Glutamatergic neuron (in vitro differentiated cells): ENCODE measurements at places on chromosomes 6 and 20. TPM values are rescaled to one million over a fixed set of nuclear protein-coding genes. Genes with fewer than 3 reads are reported as not detected.

DNA sequence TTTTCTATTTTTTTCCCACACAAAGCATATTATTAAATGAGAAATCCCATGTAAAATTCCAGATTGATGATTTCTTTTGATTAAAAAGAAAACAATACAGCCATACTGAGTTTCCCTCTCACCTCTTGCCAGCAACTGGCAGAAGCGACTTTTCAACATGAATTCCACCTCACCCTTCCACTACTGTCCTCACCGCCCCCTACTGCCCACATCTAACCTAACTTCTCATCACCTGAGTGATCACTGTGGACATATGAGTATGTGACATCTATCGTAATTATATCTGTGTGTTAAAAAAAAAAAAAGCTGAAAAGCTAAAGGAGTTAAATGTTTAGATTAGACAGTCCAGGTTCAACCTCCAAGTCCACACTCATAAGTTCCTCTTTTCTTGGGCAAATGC, 528.6 kb downstream of the PRKN start:
- no peaks in the 10 kb centered on the region for H3K4me1 ChIP-seq
- no peak for DNase-seq
- H3K27ac ChIP-seq, result no peak overlapping the region
- H3K36me3 ChIP-seq, result no peaks in the 10 kb centered on the region

Gene FOXF2
- 0.71 TPM for total RNA-seq

Gene GNRH2
- total RNA-seq, result 1.2 TPM

GRCh38 chr20:6439737-6440442, 317.1 kb upstream of the FERMT1 start:
- no peaks in the 10 kb centered on the region for H3K4me1 ChIP-seq
- no peaks in the 10 kb centered on the region for H3K27me3 ChIP-seq
- no peak for DNase-seq
- H3K27ac ChIP-seq, result no peak overlapping the region
- H3K36me3 ChIP-seq, result no peaks in the 10 kb centered on the region

Gene SCRT2
- 28.0 TPM for total RNA-seq

Gene ARMH2
- total RNA-seq, result 0.54 TPM

Gene RIMS1
- 12.3 TPM for total RNA-seq

- H3K27ac ChIP-seq, result no peak overlapping the region
- peaks cover 12% of the 10 kb centered on the region for H3K36me3 ChIP-seq
- no peaks in the 10 kb centered on the region for H3K27me3 ChIP-seq
- H3K4me3 ChIP-seq, result no peak overlapping the region
Observed at GRCh38 chr6:117514655-117515054, 32.2 kb downstream of the DCBLD1 start.

Gene TMEM170B
- total RNA-seq, result 11.0 TPM

- peaks cover 3% of the 10 kb centered on the region for H3K27me3 ChIP-seq
- H3K27ac ChIP-seq, result peak overlapping the region; percentile 29
- H3K36me3 ChIP-seq, result no peaks in the 10 kb centered on the region
- peak; percentile 52 for DNase-seq
- no peak overlapping the region for H3K4me3 ChIP-seq
- peaks cover 38% of the 10 kb centered on the region for H3K4me1 ChIP-seq
Observed at GRCh38 chr20:16517946-16518783, 55.1 kb downstream of the KIF16B start.

Gene ENTPD6
- 191 TPM for total RNA-seq

- H3K36me3 ChIP-seq, result peaks cover 16% of the 10 kb centered on the region
- H3K4me3 ChIP-seq, result peak overlapping the region; percentile 90
- H3K27me3 ChIP-seq, result peaks cover 46% of the 10 kb centered on the region
- H3K27ac ChIP-seq, result peak overlapping the region; percentile 98
- DNase-seq, result peak; percentile 81
- peaks cover 37% of the 10 kb centered on the region for H3K4me1 ChIP-seq
Observed at GRCh38 chr6:30720738-30721197, 616 bp downstream of the TUBB start.

DNA sequence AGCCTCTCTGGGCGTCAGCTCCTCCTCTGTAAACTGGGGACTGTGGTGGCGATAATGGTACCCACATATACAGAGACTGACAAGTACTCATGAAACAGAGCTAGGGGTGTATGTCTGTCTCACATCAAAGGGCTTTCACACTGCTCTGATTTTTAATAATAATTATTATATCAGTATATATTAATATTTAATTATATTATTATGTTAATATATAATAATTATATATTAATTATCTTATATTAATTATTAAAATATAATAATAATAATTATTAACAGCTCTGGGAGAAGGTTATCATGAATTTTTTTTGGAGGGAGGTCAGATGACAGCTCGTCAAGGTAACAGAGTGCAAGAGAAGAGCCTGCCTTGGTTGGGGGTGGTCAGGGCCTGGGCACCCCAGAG, 173.6 kb downstream of the NRN1 start:
- no peak overlapping the region for H3K4me3 ChIP-seq
- peaks cover 25% of the 10 kb centered on the region for H3K4me1 ChIP-seq
- peaks cover 3% of the 10 kb centered on the region for H3K27me3 ChIP-seq

GRCh38 chr6:3731700-3732099, 19.8 kb downstream of the PXDC1 start:
- no peak overlapping the region for H3K4me3 ChIP-seq
- peaks cover 24% of the 10 kb centered on the region for H3K4me1 ChIP-seq
- H3K27me3 ChIP-seq, result peaks cover 4% of the 10 kb centered on the region
- H3K27ac ChIP-seq, result peak overlapping the region; percentile 77
- no peak for DNase-seq
- H3K36me3 ChIP-seq, result peaks cover 36% of the 10 kb centered on the region

Gene RNF39
- total RNA-seq, result not detected

DNA sequence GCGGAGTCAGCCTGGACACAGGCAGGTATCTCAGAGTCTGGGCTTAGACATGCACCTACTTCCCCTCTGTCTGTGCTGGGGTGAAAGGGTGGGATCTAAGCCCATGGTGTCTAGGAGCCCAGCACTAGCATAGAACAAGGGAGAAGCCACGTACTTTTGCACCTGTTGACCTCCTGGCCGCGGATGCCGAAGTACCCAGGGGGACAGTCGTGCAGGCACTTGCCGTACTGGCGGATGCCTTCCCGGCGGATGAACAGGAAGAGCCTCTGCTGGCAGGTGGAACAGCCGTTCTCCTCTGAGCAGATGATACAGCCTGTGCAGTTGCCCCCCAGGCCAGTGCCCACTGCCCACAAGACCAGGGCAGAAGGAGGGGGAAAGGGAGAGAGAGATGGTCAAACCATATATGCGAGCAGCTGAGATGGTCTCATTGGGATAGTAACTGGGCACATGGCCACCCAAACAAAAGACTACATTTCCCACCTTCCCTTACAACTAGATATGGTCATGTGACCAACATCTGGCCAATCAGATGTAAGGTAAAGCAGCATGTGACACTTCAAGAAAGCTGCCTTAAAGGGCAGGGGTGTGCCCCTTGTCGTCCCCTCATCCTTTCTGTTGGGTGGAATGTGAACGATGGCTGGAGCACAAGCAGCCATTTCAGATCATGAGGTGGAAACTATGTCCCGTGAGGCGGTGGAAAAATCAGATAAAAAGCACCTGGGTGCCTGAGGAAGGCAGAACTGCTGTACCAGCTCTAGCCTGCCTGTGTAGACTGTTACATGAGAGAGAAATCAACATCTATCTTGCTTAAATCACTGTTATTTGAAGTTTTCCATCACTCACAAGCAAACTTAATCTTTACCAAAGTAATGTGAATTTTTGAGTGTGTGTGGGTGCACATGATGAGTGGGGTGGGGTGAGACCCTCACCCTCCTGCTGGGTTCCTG, 34.0 kb downstream of the RSPO4 start:
- H3K36me3 ChIP-seq, result no peaks in the 10 kb centered on the region
- H3K4me3 ChIP-seq, result no peak overlapping the region
- H3K4me1 ChIP-seq, result peaks cover 18% of the 10 kb centered on the region
- no peak for DNase-seq

DNA sequence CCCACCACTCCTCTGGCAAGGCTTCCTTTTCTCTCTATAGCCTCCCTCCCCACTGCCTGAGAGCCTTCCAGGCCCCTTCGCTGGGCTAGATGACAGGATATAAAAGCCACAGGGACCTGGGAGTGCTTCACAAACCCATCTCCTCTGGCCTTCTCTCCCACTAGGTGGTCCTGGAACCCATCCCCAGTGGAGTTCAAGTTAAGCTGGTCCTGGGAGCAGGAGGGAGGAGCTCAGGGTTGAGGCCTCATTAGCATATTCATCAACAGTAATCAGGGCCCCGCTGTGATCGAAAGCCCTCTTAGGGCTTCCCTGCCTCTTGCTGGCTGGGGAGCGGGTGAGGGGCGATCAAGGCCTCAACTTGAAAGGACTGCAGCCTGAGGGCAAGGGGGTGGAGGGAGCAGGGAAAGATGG, 9.1 kb downstream of the EBF4 start:
- no peak overlapping the region for H3K4me3 ChIP-seq
- no peak for DNase-seq
- H3K36me3 ChIP-seq, result no peaks in the 10 kb centered on the region
- peaks cover 8% of the 10 kb centered on the region for H3K27me3 ChIP-seq
- no peak overlapping the region for H3K27ac ChIP-seq

- H3K36me3 ChIP-seq, result peaks cover 24% of the 10 kb centered on the region
- no peak overlapping the region for H3K27ac ChIP-seq
- peaks cover 11% of the 10 kb centered on the region for H3K27me3 ChIP-seq
- H3K4me1 ChIP-seq, result peaks cover 9% of the 10 kb centered on the region
- no peak for DNase-seq
Observed at GRCh38 chr20:48695255-48695654, 132.5 kb downstream of the PREX1 start.

- DNase-seq, result no peak
- no peak overlapping the region for H3K4me3 ChIP-seq
- peaks cover 8% of the 10 kb centered on the region for H3K27me3 ChIP-seq
- no peak overlapping the region for H3K27ac ChIP-seq
Observed at GRCh38 chr20:61718361-61719005, 347.2 kb downstream of the TAF4 start.

Gene L3MBTL3
- total RNA-seq, result 22.8 TPM

Gene CD109
- 0.49 TPM for total RNA-seq

Gene AFG1L
- 9.4 TPM for total RNA-seq

DNA sequence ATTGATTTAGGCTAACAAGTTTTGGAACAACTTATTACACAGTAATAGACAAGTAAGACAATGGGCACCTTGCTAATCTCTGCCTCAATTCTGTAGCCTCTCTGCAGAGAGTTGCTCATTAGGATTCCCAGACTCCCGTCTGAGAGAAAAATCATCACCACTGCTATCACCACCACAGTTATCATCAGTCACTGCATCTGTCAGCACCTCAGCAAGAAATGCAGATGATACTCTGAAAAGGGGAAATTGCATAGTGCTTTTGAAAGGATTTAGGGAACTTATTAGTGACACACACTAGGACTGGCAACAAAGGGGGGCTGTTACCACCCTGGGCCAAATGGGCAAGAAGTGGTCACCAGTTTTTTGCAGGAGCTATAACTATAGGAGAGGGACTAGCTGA, 39.9 kb downstream of the FOXA2 start:
- no peak overlapping the region for H3K4me3 ChIP-seq
- H3K4me1 ChIP-seq, result no peaks in the 10 kb centered on the region
- no peaks in the 10 kb centered on the region for H3K36me3 ChIP-seq

Gene CD2AP
- total RNA-seq, result 14.9 TPM

Gene PHIP
- 60.0 TPM for total RNA-seq

- peaks cover 10% of the 10 kb centered on the region for H3K4me1 ChIP-seq
- DNase-seq, result peak; percentile 49
- H3K36me3 ChIP-seq, result peaks cover 5% of the 10 kb centered on the region
- H3K4me3 ChIP-seq, result peak overlapping the region; percentile 93
- no peak overlapping the region for H3K27ac ChIP-seq
Observed at GRCh38 chr20:25623225-25623735, 534 bp downstream of the NANP start.

DNA sequence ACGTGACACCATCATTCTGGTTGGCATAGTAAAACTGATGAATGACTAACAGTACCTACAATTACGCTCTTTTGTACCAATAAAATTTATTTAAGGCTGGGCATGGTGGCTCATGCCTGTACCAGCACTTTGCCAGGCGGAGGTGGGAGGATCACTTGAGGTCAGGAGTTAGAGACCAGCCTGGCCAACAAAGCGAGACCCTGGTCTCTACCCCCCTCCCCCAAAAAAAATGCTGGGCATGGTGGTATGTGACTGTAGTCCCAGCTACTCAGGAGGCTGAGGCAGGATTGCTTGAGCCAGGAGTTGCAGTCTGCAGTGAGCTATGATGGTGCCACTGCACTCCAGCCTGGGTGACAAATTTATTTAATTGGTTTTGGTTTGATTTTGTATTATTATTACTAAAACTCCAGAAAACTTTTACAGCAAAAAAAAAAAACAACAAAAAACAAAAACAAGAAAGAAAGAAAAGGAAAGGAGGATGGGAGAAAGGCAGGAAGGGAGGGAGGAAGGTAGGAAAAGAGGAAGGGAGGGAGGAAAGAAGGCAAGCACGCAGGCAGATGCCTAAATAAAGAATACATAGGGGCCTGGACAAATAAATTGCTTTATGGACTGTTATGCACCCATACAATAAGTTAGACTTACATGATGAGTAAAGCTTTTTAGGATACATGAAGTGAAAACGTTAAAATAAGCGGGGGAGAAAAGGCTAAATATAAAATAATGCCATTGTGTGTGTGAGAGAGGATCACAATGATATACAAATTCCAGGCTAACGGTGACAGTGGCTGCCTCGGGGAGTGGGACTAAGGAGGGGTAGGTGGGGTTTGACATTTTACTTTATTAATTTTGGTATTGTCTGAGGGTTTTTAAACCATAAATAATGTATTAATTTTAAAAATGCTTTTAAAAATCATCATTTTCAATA, 682 bp upstream of the ZSCAN9 start:
- H3K27ac ChIP-seq, result peak overlapping the region; percentile 95
- H3K4me3 ChIP-seq, result peak overlapping the region; percentile 95
- H3K27me3 ChIP-seq, result peaks cover 9% of the 10 kb centered on the region

DNA sequence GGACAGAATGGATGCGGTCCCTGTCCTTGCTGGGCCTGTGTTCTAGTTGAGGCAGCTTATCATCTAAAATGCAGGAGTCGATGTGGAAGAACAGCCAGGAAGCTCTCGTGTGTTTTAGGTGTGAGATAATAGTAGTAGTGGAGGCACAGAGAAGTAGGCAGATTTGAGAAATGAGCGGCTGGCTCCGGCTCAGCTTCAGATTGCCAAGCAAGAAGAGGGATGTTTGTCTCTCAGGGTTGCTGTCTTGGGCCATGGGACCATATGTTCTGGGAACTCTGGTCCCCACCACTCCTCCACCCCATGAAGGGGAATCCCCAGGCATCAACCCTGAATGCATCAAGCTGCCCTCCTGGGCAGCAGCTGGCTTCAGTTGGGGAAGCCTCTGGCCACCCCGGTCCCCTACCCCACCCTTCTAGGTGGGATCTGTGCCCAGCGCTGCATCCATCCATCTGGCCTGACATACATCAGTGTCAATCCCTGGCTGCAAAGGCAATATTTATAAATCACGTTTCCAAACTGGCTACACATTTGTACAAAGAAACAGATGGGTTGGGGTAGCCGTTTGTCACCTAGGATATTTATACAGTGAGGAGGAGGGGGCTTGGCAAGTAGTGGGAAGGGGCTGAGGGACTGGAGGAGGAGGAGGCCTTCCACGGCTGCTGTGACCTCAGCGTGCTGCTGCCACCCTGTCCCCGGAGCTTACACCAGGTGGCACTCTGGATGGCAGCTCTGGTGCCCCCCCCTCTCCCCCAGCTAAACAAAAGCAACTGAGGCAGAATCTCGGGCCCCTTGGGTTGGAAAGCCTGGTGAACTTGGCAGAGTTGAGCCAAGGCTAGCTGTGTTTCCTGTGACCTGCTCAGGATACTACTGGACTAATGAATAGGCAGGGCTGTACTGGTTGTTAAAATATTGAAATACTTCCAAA, 64.4 kb downstream of the CD40 start:
- no peak for DNase-seq
- no peak overlapping the region for H3K27ac ChIP-seq
- H3K4me3 ChIP-seq, result no peak overlapping the region
- no peaks in the 10 kb centered on the region for H3K27me3 ChIP-seq
